ENCODE measurements at places on chromosomes 12 and 14.

DNA sequence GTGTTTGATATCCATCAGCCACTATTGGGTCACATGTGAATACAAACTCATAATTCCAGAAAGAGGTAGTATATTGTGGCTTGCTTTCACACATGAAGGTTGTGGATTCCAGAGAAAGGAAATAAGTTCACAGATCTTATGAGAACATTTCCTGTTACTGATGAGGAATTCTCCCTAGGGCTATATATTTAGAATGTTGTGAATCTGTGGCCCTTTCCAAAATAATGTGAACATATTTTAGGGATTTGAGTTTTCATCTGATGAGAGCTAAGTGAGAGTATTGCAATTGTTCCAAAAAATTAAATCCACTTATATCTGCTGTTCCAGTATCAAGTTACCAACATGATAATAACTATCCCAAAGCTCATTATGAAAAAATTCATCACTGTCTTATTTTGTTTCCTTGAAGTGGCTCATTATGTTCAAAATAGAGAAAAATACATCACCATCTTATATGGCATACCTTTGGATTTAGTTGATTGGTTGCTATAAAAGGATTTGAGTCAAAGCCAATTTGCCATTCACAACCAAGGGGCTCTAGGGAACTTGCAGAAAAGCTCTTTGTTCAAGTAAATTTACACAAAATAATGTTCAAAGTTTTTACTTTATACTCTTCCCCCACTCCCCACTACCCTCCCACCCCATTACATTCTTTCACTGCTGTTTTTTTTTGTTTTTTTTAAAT lies 76.3 kb downstream of the MYRFL start:
- no peak for DNase-seq

DNA sequence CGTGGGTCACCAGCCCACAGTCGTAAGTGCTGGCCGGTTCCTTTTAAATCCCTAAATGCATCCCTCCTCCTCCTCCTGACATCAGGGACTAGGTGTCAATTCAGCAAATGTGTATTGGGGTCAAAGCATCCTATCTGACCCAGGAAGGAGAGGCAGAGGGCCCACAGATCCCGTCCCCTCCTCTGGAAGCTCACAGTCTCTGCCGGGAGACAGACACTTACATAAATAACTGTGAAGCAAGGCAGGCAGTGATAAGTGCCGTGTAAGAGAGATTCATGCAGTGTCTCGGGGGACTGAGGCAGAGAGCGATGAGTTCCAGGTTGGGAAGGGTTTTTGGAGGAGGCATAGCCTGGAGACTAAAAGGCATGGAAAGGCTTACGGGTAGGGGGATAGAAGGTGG lies 44.1 kb downstream of the HRK start:
- no peak for DNase-seq

GRCh38 chr14:73524493-73524892 lies 12.4 kb upstream of the ACOT1 start:
- no peak for DNase-seq

GRCh38 chr12:26317942-26318575 lies 122.7 kb downstream of the SSPN start:
- DNase-seq, result no peak

DNA sequence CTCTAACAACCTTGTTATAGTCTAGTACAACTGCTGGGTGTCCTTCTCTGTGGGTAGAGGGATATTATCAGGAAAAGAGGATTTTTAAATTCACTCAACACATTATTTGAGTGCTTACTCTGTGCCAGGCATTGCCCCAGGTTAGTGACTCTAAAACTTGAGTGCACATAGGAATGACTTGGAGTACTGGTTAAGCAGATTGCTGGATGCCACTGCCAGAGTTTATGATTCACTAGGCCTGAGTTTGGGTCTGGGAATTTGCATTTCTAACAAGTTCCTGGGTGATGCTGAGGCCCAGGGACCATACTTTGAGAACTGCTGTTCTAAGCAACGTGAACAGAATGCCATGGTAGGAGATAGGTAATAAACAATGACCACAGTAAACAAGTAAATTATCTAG lies 96.6 kb downstream of the CFAP54 start:
- no peak for DNase-seq

DNA sequence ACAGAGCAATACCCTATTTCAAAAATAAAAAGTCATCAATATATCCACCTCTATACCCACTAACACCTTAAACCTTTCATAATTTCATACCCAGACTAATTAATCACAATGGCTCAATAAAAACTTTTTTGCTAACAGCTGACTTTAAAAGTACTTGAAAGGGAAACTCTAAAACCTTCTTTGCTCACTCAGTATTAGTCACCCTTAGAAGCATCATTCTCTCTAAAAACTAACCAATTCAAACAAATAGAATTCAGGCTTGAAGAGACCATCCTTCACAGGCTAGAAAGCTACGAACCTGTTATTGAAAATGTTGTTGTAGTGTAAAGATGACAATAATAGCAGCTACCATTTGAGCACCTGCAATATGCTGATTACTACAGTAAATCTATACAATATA lies 37.2 kb downstream of the HECTD1 start:
- no peak for DNase-seq

GRCh38 chr14:81691931-81692330 lies 158.3 kb upstream of the SEL1L start:
- DNase-seq, result no peak

DNA sequence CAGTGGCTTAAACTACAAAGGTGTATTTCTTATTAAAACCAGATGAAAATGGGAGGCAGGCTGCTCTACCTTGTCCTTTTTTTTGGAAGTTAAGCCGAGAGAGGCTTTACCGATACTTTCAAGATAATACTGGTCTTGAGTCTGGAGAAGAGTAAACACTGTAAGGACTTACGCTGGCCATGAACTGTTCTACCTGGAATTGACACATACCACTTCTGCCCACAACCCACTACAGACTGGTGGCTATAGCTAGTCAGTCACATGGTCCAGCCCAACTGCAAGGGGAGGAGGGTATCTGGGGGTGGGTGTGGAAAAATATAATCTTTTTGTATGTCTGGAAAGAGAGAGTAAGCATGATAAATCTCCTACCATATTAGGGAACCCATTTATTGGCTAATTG lies 4.4 kb upstream of the FUT8 start:
- no peak for DNase-seq

- DNase-seq, result no peak
These were observed 257.8 kb upstream of the CRY1 start for GRCh38 chr12:107351109-107351508.

GRCh38 chr14:104105071-104105821 lies 19.7 kb downstream of the ASPG start:
- no peak for DNase-seq

DNA sequence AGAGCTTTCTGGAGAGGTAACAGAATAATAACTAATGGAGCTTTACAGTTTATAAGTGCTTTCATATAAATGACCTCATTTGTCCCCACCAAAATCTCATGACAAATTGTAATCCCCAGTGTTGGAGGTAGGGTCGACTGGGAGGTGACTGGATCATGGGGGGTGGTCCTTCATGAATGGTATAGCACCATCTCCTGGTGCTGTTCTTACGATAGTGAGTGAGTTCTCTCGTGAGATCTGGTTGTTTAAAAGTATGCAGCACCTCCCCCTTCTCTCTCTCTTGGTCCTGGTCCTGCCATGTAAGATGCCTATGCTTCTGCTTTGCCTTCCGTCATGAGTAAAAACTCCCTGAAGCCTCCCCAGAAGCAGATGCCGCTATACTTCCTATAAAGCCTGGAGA lies 423.3 kb upstream of the GARIN6 start:
- DNase-seq, result no peak

- DNase-seq, result peak; percentile 57
These were observed 54.2 kb downstream of the C12orf42 start for GRCh38 chr12:103441437-103442181.

DNA sequence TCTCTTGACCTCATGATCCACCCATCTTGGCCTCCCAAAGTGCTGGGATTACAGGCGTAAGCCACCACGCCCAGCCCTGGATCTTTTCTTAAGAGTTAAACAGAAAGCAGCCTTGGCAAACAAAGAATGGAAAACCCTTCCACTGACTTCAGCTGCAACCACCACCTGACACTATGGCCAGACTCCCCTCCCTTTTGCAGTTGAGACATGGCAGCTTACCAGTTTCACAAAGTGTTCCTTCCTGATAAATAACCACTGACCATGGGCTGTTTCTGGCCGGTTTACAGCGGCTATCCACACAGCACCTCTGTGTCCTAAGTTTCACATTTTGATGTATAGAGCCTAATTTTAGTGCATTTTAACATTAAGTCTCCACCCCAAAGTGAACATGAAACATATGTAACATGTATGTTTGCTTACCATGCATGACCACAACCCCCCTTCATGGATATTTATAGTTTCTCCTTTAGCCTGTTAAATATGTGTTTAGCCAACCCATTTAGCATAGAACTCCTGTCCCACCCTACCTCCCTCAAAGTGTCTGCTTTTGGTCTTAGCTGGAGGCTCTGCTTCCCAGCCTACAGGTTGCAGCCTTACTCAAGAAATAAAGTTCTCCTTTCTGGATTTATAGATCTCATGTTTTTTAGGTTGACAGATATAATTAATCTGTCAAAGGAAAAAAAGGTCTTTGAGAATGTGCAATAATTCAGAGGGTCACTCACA lies 32.7 kb upstream of the RAB21 start:
- DNase-seq, result no peak

- DNase-seq, result no peak
These were observed 21.8 kb upstream of the TRHDE start for GRCh38 chr12:72250346-72250745.

GRCh38 chr12:52260361-52261207 lies 13.9 kb upstream of the KRT86 start:
- DNase-seq, result peak; percentile 30

DNA sequence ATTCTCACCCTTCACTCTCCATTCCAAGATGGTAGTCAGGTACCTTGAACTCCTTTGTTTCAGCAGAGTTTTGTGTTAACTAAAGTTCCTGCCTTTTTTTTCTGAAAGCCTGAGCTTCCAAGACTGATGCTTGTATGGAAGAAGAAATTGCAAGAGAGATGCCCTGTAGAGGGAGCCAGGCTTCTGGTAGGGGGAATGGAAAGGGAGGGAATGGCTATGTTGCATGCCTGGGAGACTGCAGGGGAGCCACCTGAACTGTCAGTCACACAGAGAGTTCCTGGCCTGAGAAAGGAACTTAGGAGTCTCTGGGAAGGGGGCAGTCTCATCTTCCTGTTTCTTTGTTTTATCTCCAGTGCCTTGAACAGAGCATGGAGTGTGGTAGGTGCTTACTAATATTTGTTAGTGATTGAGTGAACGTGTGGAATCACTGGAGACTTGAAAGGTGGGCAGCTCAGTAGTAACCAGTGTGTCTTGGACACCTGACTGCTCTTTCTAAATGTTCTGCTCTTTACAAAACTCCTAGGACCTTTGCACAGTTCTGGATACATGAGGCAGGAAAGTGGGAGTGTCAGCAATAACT lies 132.2 kb downstream of the ANO4 start:
- DNase-seq, result no peak

DNA sequence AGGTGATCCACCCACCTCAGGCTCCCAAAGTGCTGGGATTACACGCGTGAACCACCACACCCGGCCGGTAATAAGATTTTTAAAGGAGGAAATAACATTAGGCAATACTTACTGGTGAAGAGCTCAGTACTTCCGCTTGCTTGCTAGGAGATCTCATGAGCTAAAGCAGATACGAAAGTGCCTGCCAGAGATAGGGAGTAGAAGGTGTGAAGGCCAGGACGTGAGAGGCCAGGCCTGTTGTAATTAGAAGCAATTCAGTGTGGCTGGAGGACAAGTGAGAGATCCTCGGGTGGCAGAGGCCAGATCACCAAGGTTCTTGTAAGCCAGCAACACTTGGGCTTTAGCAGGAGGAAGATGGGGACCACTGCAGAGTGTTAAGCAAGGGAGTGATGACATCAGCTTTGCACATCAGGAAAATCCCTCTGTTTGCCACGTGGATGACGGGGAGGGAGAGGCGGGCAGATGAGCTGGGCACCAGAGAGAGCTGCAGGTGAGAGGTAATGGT lies 7.6 kb downstream of the TECPR2 start:
- DNase-seq, result no peak

DNA sequence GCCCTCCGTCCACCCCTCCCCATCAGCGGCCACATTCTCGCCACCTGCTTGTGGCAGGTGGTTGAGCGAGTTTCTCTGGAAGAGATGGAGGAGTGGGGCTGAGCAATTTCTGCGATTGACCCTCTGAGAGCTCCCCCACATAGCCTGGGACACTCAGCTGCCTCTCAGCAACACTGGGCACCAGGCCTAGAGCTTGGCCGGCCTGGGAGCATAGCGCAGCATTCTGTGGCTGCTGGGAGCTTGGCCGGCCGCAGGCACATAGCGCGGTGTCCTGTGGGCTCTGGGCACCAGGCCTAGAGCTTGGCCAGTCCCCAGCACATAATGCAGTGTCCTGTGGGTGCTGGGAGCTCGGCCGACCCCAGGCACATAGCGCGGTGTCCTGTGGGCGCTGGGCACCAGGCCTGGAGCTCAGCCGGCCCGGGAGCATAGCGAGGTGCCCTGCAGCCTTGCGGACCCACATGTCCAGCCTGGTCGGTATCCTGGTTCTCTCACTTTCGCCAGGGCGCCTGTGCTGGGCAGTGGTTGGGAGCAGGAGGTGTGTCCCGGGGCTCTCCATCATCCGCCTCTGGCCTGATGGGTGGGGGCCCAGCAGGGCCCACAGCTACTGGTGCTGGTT lies 43.8 kb downstream of the LRCOL1 start:
- no peak for DNase-seq

DNA sequence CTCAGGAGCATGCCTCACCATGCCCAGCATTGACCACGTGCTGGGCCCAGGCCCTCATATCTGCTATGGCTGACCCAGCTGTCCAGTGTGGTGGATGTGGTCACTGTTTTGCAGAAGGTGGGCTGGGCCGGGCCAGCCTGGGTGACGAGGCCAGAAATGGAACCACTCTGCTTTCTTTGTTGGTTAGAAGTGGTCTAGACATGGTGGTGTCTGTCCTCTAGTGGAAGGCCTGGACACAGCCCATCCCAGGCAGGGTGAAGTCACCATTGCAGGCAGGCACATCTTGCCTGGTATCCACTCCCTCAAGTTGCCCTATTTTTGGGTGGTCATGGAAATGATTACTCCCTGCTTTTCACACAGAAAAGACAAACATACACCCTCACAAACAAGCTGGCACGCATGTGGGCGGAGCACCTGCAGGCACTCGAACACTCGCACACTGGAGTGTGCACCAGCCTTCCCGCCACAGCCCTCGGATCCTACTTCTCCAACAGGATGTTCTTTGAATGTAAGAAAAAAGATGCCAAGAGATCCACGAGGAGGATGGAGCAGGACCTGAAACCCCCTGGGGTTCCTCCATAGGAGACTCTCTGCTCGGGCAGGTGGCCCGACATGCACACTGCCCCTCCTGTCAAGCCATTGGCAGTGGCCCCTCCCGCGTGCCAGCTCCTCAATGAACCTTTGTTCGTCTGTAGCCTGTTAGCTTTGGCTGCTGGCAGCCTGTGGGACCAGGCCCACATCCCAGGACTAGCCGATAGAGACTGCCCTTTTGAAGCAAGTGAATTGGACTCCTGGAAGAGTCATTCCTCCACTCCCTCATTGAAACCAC lies 38.4 kb downstream of the MLXIP start:
- DNase-seq, result no peak

DNA sequence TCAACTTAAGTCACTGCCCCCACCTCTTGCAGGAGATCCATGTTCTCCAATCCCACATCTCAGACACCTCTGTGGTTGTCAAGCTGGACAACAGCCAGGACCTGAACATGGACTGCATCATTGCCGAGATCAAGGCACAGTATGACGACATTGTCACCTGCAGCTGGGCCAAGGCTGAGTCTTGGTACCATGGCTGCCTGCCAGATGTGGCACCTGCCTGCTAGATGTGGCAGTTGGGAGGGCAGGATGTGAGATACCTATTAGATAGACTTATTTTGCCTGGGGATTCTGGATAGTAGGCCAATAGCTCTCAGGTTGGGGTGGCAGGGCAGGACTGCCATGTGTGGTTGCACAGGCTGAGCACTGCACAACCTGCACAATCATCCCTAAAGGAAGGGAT lies 7.9 kb upstream of the KRT86 start:
- peak; percentile 14 for DNase-seq

Measured in activated naive CD4-positive, alpha-beta T cell treated with anti-CD3 and anti-CD28 coated beads, Interleukin-2, amount 50 U/mL, for 72 hours (primary cell).